Left ventricle myocardium inferior (tissue), 1 donor: ENCODE measurements at places on chromosomes 7 and 10. TPM values are rescaled to one million over a fixed set of nuclear protein-coding genes. Genes with fewer than 3 reads are reported as not detected.

The GOLGA7B gene
- 0.60 TPM for total RNA-seq

DNA sequence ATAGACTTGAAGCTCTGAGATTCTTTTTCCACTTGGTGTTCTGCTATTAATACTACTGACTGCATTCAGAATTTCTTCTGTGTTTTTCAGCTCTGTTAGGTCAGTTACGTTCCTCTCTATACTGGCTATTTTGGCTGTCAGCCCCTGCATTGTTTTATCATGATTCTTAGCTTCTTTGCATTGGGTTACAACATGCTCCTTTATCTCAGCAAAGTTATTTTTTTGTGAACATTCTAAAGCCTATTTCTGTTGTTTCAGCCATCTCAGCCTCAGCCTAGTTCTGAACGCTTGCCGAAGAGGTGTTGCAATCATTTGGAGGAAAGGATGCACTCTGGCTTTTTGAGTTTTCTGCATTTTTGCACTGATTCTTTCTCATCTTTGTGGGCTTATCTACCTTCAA lies 201.5 kb upstream of the GNAI1 start:
- H3K4me3 ChIP-seq, result no peak overlapping the region
- no peaks in the 10 kb centered on the region for H3K4me1 ChIP-seq
- H3K27me3 ChIP-seq, result peaks cover 5% of the 10 kb centered on the region
- no peak for DNase-seq
- no peak overlapping the region for H3K27ac ChIP-seq

DNA sequence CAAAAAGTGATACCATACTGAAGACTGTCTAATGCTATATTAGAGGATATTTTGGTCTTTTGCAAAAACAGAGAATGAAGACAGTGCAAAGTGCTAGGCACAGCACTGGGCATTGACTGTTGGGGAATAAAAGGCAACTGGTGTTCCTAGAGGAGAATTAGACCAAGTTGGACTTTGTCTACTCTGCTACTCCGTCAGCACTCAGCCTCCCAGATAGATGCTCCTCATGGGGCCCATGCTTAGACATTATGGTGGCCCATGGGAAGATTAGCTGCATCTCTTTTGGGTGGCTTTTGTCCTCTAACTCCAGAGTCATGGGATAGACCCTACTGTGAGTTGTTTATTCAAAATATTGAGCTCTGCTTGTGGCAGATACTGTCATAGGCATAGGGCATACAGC lies 113.5 kb downstream of the RBM20 start:
- DNase-seq, result no peak
- no peak overlapping the region for H3K4me3 ChIP-seq
- H3K36me3 ChIP-seq, result no peaks in the 10 kb centered on the region
- peaks cover 90% of the 10 kb centered on the region for H3K4me1 ChIP-seq
- peak overlapping the region; percentile 87 for H3K27ac ChIP-seq

- no peak for DNase-seq
- H3K36me3 ChIP-seq, result no peaks in the 10 kb centered on the region
- no peaks in the 10 kb centered on the region for H3K27me3 ChIP-seq
Observed at GRCh38 chr10:11699550-11700097, 42.6 kb upstream of the ECHDC3 start.

- peaks cover 10% of the 10 kb centered on the region for H3K27me3 ChIP-seq
- H3K4me3 ChIP-seq, result no peak overlapping the region
- H3K27ac ChIP-seq, result no peak overlapping the region
- no peaks in the 10 kb centered on the region for H3K36me3 ChIP-seq
Observed at GRCh38 chr7:43364391-43364790, 218.5 kb upstream of the STK17A start.

GRCh38 chr7:70132852-70133690 lies 534.8 kb downstream of the AUTS2 start:
- H3K27ac ChIP-seq, result no peak overlapping the region
- no peaks in the 10 kb centered on the region for H3K27me3 ChIP-seq
- H3K36me3 ChIP-seq, result no peaks in the 10 kb centered on the region
- H3K4me1 ChIP-seq, result peaks cover 7% of the 10 kb centered on the region

DNA sequence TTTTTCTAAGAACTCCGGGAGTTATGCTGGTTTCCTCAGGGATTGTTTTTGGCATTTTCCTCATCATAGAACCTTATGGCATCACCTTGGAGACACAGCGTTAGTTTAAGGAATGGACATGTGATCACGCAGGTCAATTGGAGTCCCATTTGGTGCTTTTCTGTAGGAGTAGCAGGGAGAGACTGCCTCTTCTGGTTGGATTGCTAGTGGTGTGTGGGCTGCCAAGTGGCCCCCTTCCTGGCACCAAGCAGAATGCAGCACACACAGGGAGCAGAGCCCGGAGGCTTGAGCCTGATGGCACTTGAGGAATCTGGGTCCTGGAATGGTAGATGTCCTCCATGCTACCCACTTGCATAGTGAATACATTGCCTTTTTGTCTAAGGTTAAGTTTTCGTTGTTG lies 57.9 kb downstream of the SDK1 start:
- no peak for DNase-seq
- H3K4me3 ChIP-seq, result no peak overlapping the region
- no peaks in the 10 kb centered on the region for H3K36me3 ChIP-seq
- no peaks in the 10 kb centered on the region for H3K27me3 ChIP-seq
- no peak overlapping the region for H3K27ac ChIP-seq
